ENCODE measurements at places on chromosomes 16 and 17.

GRCh38 chr17:18960241-18960665, 8.3 kb downstream of the SLC5A10 start:
- DNase-seq = no peak

GRCh38 chr17:7841396-7841914, 7.4 kb downstream of the KDM6B start:
- DNase-seq = no peak

- no peak for DNase-seq
These were observed 4.6 kb downstream of the TEN1 start for GRCh38 chr17:75983501-75984181.

- no peak for DNase-seq
These were observed 122.0 kb upstream of the CHMP6 start for GRCh38 chr17:80869481-80870145.

- no peak for DNase-seq
These were observed 17.4 kb upstream of the PHOSPHO1 start for GRCh38 chr17:49247944-49248343.

DNA sequence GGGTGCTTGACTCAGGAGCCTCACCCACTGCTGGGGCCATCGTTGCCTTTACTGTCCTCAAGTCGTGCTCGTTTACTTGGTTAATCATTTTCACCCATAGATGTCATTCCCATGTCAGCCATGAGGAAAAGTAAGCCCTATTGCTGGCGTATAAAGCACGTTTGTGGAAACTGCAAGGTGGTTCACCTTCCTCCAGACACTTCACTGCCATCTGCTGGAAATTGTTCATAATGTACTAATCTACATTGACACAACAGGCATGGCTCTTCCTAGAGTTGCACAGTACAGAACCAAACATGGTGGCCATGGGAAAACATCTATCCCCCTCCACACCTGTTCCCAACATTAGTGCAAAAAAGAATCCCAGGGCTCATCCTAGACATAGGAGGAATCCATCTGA, 116.6 kb downstream of the ZNF18 start:
- no peak for DNase-seq

DNA sequence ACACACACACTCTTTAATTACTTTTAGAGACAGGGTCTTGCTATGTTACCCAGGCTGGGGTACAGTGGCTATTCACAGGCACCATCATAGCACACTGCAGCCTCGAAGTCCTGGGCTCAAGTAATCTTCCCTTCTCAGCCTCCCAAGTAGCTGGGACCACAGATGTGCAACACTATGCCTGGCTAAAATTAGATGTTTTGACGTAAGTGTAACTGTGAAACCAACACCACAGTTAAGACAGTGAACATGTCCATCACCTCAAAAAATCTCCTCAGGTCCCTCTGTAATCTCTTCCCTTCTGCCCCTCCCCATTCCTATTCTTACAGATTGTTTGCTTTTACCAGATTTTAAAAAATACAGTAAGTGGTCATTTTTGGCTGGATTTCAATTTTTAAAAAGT, 66.7 kb downstream of the RPGRIP1L start:
- DNase-seq = no peak

DNA sequence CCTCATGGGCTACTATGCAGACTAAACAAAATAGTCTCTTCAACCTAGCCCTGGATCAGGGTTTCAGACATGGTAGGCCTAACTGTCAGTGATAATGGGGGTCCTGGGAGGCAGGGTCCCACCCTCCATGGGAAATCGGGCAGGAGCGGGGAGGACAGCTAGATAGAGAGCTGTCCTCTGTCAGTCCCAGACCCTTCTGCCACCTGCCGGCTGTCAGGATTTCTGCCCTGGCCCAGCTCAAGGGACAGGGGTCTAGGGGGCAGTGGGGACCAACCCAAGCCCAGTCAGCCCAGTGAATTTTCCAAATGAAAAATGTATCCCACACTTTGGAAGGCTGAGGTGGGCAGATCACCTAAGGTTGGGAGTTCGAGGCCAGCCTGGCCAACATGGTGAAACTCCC, 5.3 kb downstream of the CA7 start:
- no peak for DNase-seq

- no peak for DNase-seq
These were observed 177.8 kb upstream of the TBX2 start for GRCh38 chr17:61221597-61222471.

DNA sequence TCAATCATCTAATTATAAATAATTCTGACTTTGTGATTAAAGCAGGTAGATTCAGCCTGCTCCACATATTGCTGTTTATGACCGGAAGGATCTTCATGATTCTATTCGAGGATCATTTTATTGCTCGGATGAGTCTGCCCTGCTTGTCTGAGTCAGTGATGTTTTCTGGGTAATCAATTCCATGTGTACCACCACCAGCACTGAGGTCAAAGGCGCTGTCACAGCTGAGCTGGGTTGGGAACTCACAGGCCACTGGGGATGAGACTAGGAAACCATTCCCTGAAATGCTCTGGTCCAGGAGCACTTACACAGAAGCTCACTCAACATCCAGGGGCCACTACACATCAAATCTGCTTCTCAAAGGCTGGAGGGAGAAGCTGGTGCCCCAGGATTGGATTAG, 30.4 kb upstream of the ERN1 start:
- no peak for DNase-seq

DNA sequence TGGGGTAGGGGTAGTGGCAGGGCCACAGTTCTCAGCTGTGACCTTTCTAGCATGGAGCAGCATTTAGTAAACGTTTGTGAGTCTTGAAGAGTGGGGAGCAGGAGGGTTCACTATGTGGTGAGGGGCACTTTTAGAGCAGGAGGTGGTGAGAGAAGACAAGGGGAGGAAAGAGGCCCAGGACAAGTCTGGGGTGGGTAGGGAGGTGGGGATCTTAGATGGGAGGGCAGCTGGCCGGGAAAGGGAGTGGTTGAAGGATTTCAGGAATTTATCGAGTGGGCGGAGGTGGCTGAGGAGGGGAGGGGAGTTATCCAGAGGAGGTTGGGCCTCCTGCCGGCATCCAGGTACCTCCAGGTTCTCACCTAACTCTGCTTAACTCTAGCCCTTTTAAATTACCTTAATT, 1.9 kb downstream of the CLEC16A start:
- DNase-seq = no peak

- no peak for DNase-seq
These were observed 29.3 kb downstream of the UNC13D start for GRCh38 chr17:75814900-75815373.

GRCh38 chr16:17245776-17246175, 225.0 kb downstream of the XYLT1 start:
- no peak for DNase-seq

- no peak for DNase-seq
These were observed 7.0 kb upstream of the MAF start for GRCh38 chr16:79607587-79607986.

- no peak for DNase-seq
These were observed 21.7 kb upstream of the PAFAH1B1 start for GRCh38 chr17:2571523-2572303.

GRCh38 chr17:80424878-80425765, 10.2 kb downstream of the ENDOV start:
- no peak for DNase-seq

GRCh38 chr16:28938721-28939120, 7.0 kb downstream of the CD19 start:
- no peak for DNase-seq

DNA sequence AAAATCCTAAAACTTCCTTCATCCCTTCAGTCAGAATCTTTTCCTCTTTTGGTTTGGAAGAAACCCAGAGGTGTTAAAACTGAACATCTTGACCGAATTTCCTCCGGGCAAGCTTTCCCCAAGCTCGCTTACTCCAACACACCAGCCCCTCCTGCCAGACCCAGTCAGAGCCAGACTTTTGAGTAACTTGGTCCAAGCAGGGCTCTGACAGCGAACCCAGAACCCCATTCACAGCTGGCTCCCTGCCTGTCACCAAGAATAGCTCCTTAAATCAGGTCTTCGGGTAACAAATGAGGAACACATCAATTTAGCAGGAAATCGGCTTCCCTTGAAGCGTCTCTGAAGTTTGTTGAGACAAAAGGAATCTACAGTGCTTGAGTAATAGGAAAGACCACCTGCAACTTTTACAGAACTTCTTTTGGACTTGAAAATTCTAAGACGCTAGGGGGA, 27.3 kb downstream of the GAS7 start:
- no peak for DNase-seq

- no peak for DNase-seq
These were observed 120.6 kb downstream of the TANC2 start for GRCh38 chr17:63086483-63087185.

GRCh38 chr17:1422885-1423284, 22.9 kb upstream of the YWHAE start:
- no peak for DNase-seq

- DNase-seq = no peak
These were observed 9.2 kb downstream of the HIRIP3 start for GRCh38 chr16:29986231-29986630.
